CD4-positive, alpha-beta T cell treated with Interleukin-6 at 100 ng/mL for 8 hours (primary cell): ENCODE measurements at places on chromosomes 13 and 19.

DNA sequence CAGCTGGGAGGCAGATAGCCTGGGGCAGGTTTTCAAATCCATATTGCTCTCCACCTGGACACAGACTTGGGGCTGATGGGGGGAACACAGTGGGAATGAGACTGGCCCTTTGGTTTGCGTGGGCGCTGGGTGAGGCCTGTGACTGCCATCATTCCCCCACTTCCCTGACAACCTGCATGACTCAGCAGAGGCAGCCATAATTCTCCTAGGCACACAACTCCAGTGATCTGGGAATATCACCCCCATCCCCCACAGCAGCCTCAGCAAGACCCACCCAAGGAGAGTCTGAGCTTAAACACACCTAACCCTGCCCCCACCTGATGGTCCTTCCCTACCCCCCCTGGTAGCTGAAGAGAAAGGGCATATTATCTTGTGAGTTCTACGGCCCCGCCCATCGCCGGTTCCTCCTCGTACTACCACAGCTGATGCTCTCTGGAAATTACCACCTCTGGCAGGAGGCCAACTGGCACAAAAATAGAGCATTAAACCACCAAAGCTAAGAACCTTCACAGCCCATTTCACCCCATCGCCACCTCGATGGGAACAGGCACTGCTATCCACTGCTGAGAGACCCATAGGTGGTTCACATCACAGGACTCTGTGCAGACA, 71.0 kb downstream of the RNF17 start:
- DNase-seq = no peak

GRCh38 chr13:73428706-73429105, 369.9 kb downstream of the KLF5 start:
- no peak for DNase-seq

DNA sequence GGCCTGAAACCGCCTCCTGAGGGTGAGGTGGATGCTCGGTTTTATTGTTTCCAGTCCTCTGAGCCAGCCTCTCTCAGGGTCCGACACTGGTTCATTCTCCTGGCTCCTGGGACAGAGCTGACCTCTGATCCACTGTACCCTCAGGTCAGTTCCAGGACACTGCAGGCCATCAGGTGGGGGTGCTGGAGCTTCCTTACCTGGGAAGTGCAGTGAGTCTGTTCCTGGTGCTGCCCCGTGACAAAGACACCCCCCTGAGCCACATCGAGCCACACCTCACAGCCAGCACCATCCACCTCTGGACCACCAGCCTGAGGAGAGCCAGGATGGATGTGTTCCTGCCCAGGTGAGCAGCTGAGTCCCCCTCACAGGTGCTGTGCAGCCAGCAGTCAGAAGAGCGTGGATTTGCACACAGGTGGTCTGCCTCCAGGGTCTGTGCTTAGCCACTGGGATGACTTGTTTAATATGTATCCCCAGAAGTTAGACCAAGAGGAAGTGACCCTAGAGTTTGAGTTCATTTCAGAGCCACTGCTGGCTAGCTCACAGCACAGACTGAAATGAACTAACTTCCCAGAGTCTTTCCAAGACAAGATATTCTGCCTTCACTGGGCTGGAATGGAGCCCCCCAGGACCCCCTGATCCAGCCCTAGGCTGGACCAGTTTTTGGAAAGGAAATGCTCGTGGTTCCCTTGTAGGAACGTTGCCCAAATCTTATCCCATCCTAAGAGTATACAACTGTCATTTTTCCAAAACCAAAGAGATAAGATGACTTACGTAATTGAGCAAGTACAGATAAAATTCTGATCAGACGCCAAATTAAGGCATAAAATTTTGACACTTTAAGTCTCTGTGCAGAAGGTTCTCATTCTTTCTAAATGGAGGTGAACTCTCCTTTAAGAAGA, 8.8 kb downstream of the SERPINE3 start:
- DNase-seq = no peak

GRCh38 chr19:6604906-6605305, 14.0 kb upstream of the CD70 start:
- DNase-seq = no peak

GRCh38 chr13:109874484-109875454, 88.4 kb upstream of the IRS2 start:
- no peak for DNase-seq

GRCh38 chr19:34320277-34320676, 44.7 kb upstream of the GPI start:
- DNase-seq = no peak

DNA sequence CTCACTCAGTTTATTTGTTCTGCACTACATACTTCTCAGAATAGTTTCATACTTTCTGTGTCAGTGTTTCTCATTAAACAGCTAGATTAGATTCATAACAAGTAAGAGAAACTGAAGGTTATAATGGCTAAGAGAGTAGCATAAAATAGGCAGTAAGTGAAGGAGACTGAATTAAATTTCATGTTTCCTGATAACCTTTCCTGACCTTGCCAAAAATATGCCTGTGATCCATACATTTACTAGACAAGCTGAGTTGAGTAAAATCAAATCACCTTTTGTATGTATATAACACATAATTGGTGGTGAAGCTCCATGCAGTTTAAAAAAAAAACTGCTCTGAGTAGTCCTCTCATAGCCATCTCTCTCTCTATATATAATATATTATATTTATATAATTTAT, 545.3 kb upstream of the PCDH20 start:
- DNase-seq = no peak

DNA sequence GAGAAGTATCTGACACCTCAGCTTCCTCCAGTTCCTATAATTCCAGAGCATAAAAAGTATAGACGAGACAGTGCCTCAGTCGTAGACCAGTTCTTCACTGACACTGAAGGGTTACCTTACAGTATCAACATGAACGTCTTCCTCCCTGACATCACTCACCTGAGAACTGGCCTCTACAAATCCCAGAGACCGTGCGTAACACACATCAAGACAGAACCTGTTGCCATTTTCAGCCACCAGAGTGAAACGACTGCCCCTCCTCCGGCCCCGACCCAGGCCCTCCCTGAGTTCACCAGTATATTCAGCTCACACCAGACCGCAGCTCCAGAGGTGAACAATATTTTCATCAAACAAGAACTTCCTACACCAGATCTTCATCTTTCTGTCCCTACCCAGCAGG, 3.1 kb downstream of the KLF5 start:
- DNase-seq = no peak

DNA sequence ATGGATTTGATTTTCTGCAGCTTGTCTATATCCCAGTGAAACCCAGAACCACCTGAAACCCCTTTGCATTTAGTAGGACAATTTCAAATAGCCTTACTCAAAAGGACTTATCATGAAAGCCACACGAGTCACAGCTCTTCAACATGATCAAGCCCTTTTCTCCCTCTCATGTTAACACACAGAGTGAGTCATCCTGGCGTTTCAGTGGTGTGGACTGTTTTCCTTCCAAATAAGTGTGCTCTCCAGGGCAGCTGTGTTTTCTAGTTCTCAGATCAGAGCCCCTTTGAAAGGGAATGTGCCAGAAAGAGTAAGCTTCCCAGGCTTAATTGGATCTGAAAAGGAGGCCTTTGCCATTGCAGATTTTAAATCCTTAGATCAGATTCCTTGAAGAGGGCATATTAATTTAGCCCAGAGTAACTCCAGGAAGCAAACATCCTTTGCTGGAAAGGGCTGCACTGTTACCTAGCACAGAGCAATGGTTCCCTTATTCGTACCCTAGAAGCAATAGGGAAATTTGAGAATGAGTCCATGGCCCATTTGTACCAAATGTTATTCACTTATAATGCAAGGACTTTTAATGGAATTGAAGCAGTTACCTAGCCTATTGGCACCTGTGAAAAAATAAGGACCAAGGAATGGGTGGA, 51.3 kb downstream of the ERICH6B start:
- DNase-seq = no peak

- no peak for DNase-seq
Observed at GRCh38 chr13:100535426-100536135, 53.0 kb downstream of the GGACT start.

DNA sequence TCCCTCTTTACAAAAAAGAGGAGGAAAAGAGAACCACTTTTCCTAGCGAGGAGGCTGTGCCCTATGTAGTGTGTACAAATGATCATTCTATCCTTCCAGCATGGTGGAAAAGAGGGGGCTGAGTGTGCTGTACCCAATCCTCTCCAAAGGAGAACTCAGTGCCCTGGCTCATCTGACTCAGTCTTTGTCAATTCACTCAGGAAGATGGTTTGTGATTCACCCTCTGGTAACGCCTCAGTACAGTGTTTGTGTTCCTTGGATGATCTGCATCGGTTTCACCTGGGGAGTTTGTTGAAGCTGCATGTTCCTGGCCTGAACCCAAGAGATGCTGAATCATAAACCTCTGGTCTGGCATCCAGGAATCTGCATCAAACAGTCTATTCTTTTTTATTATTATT, 18.3 kb upstream of the ENOX1 start:
- DNase-seq = no peak

- DNase-seq = no peak
Observed at GRCh38 chr19:539429-540030, 4.3 kb upstream of the GZMM start.

DNA sequence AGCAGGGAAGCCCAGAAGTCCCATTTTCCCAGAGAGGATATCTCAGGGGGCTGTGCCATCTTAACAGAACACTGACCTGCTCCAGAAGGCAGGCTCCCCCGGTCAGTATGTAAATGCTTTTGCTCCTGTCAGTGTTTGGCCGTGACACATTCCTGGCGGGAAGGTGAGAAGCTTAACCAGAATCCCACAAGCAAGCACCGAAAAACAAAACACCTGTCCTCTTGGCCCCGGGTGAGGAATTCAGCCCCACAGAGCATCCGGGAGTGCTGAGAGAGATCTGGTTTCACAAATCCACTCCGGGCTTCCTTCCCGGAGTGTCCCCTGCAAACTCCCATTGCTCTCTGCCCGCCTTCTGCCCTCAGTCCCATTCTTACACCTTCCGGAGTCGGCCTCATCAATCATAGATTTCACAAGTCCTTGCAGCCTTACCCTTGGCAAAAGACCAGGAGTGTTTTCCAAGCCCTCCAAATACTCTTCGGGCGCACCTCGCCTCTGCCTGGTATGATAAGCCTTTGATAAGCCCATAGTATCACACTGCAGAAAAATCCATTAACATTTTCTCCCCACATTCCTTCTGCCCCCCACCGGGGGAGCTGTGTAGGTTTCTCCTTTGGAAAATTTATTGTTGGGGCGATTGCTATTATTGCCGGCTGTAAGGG, 12.2 kb downstream of the TPM4 start:
- DNase-seq = no peak

DNA sequence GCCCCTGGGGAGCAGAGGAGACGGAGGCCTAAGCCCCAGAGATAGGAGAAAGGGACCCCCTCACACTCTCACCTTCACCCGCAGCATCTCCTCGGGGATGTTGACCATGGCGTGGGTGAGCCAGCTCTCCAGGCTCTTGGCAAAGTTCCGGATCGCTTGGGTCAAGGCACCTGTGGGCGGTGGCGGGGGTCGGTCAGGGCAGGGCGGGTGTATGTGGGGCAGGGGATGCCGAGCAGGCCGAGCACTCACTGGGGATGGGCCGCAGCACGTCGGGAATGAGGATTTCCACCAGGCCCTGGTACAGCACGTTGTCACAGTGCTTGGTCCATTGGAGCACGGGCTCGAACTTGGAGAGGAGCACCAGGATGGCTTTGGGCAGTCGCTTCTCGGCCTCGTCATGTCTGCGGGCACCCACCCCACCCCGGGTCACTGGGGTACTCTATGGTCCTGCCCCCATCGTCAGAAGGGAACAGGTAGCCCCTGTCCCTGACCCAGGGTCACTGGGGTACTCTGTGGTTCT, 13.1 kb downstream of the DCAF15 start:
- DNase-seq = no peak

DNA sequence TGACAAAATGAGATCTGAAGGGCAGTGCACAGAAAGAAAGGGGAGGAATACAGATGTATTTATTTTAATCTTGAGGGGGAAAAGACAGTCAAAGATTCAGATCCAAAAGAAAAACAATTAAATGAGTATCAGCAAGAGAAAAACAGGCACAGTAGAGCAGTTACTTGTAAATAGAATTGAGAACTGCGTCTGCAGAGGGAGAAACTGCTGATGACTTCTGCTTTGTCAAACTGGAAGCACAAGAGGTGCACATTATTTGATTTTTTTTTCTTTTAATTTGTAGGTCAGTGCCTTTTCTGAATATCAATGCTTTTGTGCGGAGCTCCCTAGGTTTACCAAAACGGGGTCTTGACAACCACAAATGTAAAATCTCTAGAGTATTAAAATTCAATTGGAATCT, 37.3 kb downstream of the EFNB2 start:
- DNase-seq = no peak

DNA sequence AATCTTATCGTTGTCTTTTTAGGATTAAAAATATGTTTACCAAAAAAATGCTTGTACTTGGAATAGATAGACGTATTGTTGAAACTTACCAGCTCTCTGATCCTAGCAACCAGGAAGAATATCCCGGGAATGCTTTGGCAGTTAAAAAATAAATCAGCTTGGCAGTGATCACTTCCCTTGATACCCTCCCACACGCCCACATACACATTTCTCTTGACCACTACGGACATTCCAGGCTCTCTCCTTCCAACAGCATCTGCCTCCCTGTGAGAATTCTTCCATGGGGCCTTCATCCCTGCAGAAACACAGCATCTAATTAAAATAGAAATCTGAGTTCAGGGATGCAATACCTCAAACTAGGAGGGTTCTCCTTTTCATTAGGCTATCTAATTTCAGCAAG, 57.9 kb downstream of the THSD1 start:
- DNase-seq = no peak

DNA sequence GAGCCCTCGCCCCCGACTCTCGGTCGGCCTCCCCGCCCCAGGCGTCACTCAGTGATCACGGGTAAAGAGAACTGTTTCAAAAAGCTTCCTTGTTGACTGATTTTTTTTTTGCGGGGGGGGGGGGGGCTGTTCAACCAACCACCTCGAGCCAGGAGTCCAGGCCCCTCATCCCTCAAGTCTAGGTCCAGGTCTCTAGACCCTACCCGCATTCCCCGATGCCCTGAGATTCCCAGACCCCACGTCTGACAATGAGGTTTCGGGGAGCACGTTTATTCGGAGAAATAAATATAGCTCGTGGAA, 4.3 kb downstream of the HRC start:
- no peak for DNase-seq

- no peak for DNase-seq
Observed at GRCh38 chr13:79612604-79613003, 131.6 kb downstream of the NDFIP2 start.

- DNase-seq = no peak
Observed at GRCh38 chr13:102018716-102019115, 383.1 kb downstream of the FGF14 start.

DNA sequence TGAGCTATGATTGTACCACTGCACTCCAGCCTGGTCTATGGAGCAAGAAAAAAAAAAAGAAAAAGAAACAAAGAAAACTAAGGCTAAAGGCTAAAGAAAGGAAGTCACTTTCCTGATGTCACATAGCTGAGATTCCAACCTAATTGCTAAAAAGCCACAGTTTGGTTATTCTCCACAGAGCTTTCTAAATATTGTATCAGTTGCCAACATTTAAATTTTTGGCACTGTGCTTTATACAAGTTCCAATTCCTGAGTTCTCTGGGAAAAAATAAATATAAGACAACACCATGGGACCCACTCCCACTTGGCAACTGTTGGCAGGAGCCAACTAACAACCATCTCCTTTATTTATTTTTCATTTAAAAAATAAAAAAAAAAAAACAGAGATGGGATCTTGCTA, 11.2 kb upstream of the LYPD3 start:
- no peak for DNase-seq

- DNase-seq = no peak
Observed at GRCh38 chr13:69999875-70000274, 107.8 kb upstream of the ATXN8OS start.
